ENCODE measurements at places on chromosomes 16 and 17.

DNA sequence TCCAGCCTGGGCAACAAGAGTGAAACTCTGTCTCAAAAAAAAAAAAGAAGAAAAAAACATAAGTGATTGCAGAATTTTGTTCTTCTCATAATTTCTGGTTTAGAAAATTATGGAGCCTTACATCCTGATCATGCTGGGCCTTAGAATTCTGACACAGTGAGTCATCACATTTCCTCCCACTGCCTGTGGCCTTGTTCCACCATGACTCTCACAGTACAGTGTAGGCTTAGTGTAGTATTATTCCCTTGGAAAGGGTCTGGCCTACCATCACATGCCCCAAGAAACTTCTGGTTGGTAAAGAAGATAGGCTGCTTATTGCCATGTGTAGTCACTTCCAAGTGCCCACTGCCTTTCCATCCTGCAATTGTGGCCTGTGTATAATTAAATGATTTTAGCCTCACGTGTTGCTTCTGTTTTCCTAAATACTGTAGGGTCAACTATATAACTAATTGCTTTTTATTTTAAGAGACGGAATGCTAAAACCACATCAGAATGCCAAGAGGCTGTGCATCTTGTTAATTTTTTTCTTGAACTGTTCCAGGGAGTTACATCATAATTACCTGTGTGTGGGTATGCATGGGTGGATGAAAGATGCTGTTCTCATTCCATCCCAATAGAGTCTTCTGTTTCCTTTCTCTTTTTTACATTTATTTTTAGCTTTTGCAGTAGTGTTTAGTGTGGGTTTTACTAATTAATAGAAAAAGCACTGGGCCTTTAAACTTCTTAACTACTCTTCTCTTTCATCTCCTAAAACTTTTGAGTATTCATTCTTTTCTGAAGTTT lies 25.9 kb downstream of the OGFOD1 start:
- DNase-seq: no peak

- no peak for DNase-seq
Observed at GRCh38 chr16:66489385-66489784, 60.5 kb downstream of the TK2 start.

DNA sequence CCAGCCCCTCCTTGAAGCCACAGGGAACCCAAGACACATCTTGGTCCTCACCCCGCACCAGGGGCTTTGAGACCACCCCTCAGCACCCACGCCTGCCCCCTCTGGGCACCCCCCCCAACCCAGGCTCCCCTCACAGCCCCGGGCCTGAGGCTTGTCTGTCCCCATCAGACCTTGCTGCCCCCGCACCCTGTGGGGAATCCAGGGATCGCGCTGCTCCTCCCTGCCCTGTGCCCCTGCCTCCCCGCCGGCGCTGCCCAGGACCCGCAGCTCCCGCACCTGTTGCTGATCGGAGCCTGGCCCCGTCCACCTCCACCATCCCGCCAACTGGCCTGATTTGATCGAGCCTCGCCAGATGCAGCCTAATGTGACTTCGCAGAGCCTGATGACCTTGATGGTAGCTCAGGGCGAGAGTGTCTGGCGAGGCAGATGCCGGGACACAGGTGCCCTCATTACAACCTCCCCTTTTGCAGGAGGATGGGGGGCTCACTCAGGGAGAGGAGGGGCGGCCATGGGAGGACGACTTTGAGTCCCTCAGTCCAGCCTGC lies 29.0 kb downstream of the SLC25A10 start:
- no peak for DNase-seq

- no peak for DNase-seq
Observed at GRCh38 chr17:28327031-28327607, 8.1 kb downstream of the TMEM97 start.

DNA sequence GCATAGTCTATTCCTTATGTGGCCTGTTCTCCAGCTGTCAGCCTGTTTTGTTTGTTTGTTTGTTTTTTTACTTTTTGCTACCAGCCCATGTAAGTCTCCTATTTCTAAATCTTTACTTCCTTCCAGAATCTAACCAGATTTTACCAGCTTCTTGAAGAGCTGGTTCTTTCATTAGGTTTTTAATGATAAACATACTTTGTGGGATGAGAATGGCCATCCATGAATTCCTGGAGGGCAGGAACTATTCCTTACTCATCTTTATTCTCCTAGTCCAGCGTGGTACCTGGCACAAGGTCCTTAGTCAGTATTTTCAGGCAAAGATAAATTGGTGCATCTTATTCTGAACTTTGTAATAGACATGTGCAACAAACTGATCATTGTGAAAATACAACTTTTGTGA lies 17.3 kb downstream of the RSPRY1 start:
- DNase-seq: no peak

- no peak for DNase-seq
Observed at GRCh38 chr17:79984045-79984840, 51.4 kb downstream of the TBC1D16 start.

- DNase-seq: peak; percentile 24
Observed at GRCh38 chr17:43020030-43020621, 2.1 kb downstream of the VAT1 start.

DNA sequence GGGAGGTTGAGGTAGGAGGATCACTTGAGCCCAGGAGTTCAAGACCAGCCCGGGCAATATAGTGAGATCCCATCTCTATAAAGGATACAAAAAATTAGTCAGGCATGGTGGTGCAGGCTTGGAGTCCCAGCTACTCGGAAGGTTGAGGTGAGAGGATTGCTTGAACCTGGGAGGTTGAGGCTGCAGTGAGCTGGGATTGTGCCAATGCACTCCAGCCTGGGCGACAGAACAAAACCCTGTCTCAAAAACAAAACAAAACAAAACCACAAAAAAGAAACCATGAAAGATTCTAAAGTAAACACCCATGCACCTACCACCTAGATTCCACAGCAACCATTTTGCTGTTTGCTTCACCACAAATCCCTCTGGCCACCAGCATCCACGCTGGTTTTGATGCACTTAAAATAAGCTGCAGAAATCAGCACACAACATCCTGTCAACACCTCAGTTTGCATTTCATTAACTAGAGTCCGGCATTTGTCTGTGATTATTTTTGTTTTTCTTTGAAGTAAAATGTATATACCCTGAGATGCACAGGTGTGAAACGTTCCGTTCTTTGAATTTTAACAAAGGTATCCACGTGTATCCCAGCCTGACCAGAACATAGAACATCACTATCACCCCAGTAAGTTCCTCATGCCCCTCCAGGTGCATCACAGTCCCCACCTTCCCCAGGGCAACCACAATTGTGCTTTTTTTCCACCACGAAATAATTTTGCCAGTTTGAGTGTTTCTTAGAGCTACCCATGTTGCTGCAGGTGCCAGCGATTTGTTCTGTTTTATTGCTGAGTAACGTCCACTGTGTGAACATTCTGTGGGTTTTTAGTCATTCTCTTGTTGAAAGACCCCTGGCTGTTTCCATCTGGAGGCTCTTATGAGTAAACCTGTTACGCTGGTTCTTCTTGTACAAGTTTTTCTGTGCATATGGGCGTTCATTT lies 191.5 kb downstream of the SEC14L1 start:
- no peak for DNase-seq

DNA sequence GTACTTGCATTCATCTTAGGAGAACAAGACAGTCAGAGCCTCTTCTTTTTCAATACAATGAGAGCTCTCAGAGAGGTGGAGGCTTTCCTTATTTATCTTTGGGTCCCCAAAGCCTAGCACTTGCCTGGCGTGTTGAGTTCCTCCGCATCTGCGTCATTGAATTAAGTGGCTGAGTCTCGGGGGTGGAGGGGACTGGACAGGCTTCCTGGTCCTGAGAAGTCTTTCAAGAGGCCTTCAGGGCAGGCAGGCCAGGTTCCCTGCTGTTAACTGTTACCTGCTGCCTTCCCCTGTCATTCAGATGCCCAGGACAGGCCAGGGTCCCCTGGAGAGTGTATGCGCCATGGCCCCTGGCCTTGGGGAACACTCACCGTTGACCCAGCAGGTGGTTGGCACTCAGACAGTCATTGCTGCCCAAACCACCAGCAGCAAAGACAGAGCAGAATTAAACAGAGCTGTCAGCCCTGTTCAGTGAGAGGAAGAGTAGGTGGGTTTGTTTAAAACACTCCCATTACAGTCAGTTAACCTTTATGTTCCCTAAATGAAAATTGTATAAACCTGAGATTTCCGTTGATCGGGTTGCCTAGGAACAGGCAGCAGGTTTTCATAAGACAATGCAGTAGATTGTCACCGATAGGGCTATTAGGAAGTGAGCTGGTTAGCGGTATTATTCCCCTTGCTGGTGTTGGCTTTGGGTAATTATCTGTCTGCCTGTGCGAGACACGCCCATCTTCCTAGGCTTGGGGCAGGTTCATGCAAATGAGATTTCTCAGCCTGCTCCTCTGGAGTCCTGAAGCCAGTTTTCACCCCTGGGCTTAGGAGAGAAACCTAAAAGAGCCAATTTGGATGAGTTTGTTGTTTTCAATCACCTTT lies 132.7 kb downstream of the CCDC182 start:
- DNase-seq: peak; percentile 49

DNA sequence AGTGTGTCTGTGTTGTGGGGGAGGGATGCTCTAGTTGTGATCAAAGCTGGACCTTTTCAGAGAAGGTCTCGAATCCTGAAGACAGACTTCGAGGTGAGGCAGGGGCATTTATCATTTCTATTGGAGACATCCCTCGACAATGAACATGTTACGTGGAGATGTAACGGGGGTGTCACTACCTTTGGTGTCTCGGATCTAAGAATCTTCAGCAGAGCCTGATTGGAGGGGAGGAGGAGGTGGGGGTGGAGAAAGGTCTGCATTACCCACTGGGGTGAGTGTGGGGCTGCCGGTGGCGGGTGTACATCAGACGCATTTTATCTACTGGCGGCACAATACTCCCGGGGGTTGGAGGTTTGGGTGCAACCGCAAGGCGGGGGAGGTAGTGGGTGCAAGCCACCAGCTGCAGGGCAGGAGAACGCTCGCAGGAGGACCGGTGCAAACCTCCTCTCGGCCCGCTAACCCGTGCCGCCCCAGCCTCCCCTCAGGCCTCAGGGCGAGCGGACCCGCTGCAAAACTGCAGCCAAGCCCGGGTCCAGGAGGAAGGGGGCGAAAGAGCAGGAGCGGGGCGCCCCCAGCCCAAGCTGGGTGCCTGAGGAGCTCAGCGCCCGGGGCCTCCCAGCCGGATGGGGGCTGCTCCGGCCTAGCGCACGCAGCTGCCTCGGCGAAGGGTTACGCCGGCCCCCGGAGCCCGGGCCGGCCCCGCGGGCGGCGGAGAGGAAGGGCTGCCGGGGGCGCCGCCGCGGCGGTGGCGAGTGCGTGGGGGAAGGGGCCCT lies 735 bp downstream of the ZNF652 start:
- peak; percentile 88 for DNase-seq
